ENCODE measurements at places on chromosomes 3 and 15.
A peak's percentile ranks its signal among the peaks of the same experiment; 100 is the strongest.

GRCh38 chr3:67655364-67656121 is 1.1 kb upstream of the SUCLG2 start:
- DNase-seq = no peak

- no peak for DNase-seq
These were observed 53.0 kb upstream of the ST3GAL6 start for GRCh38 chr3:98710067-98710659.

GRCh38 chr3:145133281-145133680 is 1027.7 kb downstream of the PLOD2 start:
- DNase-seq = no peak

GRCh38 chr15:56783156-56783856 is 50.0 kb upstream of the ZNF280D start:
- no peak for DNase-seq

- no peak for DNase-seq
These were observed 58.0 kb downstream of the GABRG3 start for GRCh38 chr15:27028858-27029477.

DNA sequence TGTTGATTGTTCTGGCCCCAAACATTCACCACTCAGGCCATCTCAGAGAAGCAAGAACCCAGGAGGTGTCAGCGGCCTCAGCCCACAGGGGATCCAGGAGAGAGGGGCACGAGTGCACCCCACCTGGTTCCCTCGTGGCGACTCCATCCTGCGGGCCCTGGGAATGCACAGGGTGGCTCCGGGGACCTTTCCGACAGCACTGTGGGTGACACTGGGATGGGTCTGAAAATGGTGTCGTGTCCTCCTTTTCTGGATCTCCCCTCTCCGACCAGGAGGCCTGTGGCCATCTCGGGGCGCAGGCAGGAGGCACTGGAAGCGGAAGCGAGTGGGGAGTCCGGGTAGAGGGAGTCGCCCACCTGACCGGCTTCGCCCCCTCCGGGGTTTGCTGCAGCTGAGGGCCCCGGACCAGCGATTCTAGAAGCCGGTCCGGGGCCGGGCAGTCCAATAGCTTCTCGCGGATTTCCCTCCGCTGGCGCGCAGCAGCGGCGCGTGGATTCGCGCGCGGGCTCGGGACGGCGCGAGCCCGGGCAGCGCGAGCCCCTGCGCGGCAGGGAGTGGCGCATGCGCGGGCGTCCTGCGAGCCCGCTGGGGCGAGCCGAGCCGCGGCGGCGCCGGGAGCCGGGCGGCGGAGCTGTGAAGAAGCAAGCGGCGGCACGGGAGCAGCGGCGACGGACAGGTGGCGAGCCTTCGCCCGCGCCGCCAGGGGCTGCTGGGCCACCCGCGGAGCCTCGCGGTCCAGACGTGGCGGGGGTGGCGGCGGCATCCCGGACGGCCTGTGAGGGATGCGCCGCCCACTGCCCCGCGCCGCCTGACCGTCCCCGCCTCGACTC is at the start of gene DOCK3:
Gene DOCK3 (plus strand): TSS at position 579 of the 830 bp plus-strand sequence. CDS start 337 bp downstream, outside the sequence.
- DNase-seq = peak; percentile 69

DNA sequence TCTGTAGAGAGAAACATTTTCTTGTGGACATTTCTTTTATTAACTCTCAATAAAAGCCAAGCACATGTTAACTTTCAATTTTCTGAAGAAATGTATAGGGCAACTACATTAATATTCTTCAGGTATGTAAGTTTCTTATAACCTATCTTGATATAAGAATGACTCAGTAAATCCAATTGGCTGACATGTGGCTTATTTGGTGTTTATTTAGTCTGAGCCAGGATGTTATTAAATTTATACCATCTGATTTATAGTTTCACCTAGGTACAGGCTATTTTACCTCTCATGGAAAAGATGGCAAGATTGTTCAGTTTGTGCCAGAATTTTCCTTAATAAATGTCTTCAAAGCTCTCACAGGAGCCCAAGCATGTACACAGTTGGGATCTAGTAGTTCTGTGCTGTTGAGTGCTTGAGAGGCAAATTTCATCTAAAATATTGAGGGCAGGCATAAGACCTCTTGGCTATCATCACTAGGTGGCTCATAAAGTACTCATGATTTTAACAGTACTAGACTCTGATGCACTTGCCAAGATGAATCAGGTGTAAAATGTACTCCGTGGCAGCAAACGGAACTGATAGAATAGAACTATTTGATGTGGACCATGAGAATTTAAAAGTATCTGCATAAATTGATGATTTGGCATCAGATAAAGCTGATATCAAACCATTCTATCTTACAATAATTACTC is 631.9 kb downstream of the RBMS3 start:
- no peak for DNase-seq

DNA sequence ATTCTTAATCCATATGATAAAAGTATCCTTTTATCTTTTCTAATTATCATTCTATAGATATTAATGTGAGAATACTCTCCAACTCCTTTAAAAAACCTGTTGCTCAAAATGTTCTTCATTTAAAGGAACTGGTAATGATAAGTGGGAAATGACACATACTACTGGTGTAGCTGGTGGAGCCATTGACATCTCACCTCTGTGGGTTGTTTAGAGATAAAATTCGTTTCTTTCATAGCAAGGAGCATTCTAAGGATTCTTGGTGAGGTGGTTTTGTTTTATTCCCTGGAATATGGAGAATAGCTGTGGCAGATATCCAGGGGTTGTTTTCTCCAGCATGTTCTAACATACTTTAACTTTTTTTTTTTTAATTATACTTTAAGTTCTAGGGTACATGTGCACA is 299.8 kb upstream of the THBS1 start:
- DNase-seq = no peak

GRCh38 chr3:102183186-102183585 is 251.6 kb upstream of the ZPLD1 start:
- DNase-seq = no peak

DNA sequence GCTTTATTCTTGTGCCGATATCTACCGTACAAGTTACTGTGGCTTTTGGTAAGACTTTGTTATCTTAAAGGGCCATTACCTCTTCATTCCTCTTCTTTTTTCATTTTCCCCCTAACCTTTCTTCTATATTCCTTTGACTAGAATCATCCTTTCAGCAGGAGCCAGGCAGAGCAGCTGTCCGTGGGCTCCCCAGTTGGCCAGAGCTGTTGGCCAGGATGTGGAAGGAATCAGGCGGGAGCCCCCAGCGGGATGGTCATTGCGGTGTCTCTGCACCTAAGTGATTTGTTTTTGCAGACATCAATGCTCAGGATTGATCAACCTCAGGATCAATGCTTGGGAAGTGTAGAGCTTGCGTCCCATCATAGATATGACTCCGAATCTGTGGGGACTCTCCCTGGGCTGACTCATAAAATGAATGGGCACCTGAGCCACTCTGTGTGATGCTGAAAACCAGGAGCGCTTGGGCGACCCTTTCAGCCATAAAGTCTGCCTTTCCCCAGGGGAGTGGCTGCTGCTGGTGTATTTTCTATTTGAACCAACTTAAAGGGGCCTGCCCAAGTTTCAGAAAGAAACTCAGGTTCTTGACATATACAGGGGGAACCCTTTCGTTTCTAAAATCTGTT is 21.7 kb downstream of the APBA2 start:
- no peak for DNase-seq

- DNase-seq = no peak
These were observed 155.0 kb upstream of the STRIT1 start for GRCh38 chr3:155448531-155448930.

DNA sequence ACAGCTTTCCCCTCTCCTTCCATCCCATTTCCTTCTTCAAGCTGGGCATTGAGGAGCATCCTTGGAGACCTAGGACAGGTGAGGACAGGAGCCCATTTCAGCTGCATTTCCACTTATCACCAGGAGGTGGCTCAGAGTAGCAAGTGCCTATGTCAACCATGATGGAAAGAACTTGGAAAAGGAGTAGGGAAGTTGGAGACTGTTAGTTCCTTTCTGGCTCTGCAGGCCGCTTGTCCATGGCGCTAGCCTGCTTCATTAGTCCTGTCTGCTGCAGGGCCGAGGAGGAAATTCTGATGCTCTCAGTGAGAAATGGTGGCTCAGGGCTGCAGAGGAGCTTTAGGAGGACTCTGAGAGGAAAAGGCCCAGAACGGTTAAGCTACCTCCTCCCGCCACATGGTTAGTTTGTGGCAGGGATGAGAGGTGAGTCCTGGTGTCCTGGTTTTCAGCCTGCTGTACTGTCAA is 7.0 kb upstream of the CD276 start:
- no peak for DNase-seq

- DNase-seq = no peak
These were observed 4.3 kb downstream of the MASP1 start for GRCh38 chr3:187287256-187287655.

GRCh38 chr15:40439960-40440742 is 602 bp upstream of the BAHD1 start:
- DNase-seq = no peak

DNA sequence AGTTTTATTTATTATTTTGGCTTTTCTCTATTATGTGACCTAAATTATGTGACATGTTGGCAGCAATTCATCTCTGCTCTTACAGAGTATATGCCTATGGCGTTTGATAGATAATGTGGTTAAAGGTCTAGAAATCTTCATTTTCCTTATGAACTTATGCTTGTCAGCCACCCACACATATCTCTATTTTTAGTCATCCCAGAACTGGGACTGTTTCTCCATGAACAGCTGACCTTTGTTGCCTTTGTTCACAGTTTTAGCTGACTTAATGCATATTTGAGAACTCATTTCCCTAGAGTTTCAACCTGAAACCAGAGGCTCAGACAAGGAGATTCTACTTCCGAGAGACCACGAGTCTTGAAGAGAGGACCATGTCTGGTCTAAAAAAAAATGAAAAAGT is 176.5 kb downstream of the RAP2B start:
- DNase-seq = no peak

GRCh38 chr15:33506781-33507296 is 196.1 kb downstream of the RYR3 start:
- DNase-seq = no peak

DNA sequence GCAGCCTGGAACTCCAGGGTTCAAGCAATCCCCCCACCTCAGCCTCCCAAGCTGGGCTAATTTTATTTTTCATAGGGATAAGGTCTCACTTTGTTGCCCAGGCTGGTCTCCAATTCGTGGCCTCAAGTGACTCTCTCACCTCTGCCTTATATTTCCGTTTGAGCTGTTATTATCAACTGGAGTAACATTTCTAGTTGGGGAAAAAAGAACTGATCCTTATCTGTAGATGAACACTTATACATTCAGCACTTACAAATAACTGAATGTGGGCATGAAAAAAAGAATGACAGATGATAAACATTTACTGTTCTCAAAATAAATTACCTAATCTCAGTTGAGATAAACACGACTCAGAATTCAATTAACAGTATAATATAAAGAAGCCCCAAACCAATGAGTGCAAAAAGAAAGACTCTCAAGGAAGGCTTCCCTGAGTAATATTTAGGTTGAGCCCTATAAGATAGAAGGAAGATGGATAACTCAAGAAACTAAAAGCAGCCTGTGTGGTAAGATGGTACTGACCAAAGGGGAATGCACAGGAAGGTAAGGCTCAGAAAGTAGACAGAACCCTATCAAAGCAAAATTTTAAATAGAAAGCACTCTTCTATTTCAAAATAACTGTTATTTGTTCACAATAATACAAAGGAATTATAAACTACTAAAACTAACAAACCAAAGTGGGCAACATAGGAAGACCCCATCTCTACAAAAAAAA is 11.8 kb downstream of the UBE3A start:
- DNase-seq = no peak

DNA sequence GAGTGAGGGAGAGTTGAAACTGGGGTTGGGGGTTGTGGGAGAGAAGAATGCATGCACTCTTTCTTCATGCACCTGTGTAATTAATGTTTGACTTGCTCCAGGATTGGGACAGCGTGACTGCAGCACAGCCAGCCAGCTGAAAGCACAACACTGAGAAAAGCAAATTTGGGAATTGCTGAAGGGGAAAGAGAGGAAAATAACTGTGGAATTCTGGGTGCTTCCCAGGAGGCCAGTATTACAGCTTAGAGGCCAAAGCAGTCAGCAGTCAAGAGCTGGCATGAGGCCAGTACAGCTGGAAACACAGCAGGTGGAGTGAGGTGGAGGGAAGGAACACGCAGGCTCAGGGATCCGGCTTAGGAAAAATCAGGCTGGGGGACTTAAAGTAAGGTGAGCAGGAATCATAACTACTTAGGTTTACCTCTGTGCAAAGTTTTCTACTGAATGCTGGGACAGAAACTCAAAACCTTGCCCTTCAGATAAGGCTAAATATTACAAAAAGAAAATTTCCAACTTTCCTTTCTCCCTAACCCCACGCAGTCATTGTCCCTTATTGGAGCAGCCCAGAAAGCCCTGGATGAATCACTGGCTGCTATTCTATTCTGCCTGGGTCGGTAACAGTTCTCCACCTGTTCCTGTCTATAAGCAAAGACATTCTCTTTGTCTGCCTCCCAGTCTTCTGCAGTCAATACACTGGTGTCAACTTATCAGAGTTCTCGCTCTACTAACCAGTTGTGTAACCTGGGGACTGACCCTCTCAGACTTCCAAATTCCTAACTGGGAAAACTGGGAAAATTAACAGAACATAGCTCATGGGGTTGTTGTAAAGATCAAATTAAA is 167.2 kb downstream of the MAGI1 start:
- no peak for DNase-seq

GRCh38 chr3:75329476-75330097 is 334.5 kb upstream of the FRG2C start:
- DNase-seq = no peak

- no peak for DNase-seq
These were observed 71.5 kb downstream of the RAD18 start for GRCh38 chr3:8891774-8892173.

GRCh38 chr3:73418681-73419080 is 206.1 kb downstream of the PDZRN3 start:
- no peak for DNase-seq

GRCh38 chr3:27081992-27082607 is 287.1 kb downstream of the NEK10 start:
- no peak for DNase-seq

DNA sequence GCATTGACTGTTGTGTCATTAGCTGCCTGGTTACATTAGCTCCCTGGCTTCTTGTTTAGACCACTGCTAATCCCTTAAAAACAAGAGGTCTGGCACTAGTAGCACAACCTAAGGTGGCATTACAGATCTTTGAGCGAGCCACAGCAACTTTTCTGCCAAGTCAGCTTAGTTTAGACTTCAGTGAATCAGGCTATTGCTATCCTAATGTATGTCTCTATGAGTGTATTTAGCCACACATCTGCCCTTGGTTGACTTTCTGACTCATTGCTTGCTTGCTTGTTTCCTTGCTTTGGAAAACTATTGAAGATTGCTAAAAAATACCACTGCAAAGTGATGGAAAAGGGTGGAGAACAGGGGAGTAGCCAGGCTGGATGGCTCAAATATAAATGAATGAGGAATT is 50.2 kb downstream of the CHP1 start:
- DNase-seq = no peak

GRCh38 chr3:62109534-62109933 is 263.8 kb downstream of the FEZF2 start:
- DNase-seq = no peak

GRCh38 chr15:85692873-85693272 is 101.9 kb downstream of the KLHL25 start:
- DNase-seq = no peak

DNA sequence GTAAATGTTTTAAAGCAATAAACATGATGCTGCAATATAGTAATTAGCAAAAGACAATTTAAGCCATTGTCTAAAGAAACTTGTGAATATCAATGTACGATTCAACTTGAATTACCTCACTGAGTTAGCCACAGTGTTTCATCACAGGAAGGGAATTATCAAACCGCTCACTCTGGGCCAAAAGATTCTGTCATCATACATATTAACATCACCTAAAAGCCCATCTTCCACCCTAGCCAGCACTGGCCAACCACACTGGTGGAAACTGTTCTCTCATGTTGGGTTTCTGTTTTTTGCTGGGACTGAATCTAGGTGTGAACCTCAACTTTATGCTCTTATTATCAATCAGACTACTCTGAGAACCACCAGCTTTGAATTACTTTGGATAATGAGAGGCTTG is 497.7 kb upstream of the THBS1 start:
- DNase-seq = no peak
